ENCODE measurements at places on chromosomes 6 and 20.
A peak's percentile ranks its signal among the peaks of the same experiment; 100 is the strongest.

GRCh38 chr20:23094927-23095326 is 8.8 kb upstream of the CD93 start:
- no peak for DNase-seq

- no peak for DNase-seq
Observed at GRCh38 chr6:13101985-13102384, 226.4 kb downstream of the TBC1D7 start.

GRCh38 chr20:53800883-53801604 is 207.4 kb upstream of the ZNF217 start:
- DNase-seq = no peak

DNA sequence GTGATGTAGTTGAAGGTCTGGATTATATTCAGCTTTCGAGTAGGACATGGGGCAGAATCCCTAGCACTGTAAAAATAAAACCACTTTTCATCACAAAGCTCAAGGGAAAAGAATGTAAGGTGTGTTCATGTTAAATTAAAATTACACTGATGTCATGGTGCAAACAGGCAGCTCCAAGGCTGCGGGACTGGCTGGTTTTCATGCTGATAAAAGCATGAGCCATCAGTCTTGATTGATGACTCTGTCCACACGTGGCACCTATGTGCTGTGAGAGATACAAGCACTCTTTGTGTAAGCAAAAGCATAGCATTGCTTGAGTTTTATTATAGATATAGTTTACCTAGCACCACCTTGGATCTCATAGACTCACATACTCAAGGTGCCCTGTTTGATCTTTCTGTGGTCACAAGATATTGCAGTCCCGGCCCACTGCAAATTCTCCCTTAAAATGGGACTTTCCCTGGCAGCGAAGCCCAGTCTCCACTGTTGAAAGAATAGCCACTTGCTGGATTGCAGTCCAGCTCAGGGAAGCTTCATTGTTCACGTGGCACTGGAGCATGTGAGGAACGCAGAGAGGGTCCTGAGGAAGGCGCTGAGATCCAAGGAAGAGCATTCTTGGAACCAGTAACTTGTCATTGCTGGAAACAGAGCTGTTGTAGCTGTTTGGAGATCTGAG is 90.6 kb downstream of the TIAM2 start:
- DNase-seq = no peak

GRCh38 chr6:77034161-77034560 is 429.1 kb downstream of the HTR1B start:
- DNase-seq = no peak

- no peak for DNase-seq
Observed at GRCh38 chr6:154554491-154554890, 44.0 kb upstream of the CNKSR3 start.

GRCh38 chr6:56400273-56400672 is 152.9 kb upstream of the COL21A1 start:
- DNase-seq = no peak

GRCh38 chr6:154606457-154606856 is 96.0 kb upstream of the CNKSR3 start:
- DNase-seq = peak; percentile 21

GRCh38 chr6:32995448-32995847 is 13.9 kb downstream of the HLA-DOA start:
- DNase-seq = no peak

GRCh38 chr20:20720158-20720557 is 7.7 kb upstream of the RALGAPA2 start:
- no peak for DNase-seq

DNA sequence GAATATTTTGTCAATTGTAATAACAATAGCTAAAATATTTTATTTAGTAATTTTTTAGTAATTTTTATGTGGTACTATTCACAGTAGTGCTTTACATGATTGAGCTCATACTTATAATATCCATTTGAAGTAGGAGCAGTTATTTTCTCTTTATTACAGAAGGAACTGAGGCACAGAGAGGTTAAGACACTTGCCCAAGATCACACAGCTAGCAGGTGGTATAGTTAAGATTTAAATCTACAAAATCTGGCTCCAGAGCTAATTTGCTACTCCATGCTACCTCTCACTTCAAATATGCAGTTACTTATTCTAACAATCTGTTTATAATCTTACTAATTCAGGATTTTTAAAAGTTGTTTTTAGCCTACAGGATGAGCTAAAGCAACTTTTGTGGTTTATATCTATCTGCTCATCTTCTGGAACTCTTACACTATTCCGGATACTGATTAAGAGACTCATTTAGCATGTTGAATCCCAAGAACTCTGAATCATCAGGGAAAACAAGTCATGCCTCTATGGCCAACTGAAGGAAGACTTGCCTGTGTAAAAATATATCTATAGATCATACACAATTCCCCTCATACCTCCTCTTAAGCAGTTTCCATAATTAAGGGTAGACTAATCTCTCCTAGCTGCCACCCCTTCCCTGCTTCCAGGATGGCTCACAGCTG is 324.2 kb downstream of the UBE3D start:
- DNase-seq = no peak

- no peak for DNase-seq
Observed at GRCh38 chr6:99136488-99136887, 188.7 kb upstream of the FBXL4 start.

- no peak for DNase-seq
Observed at GRCh38 chr6:90286884-90287488, 9.7 kb downstream of the BACH2 start.

- DNase-seq = no peak
Observed at GRCh38 chr20:22688485-22688884, 104.1 kb upstream of the FOXA2 start.

DNA sequence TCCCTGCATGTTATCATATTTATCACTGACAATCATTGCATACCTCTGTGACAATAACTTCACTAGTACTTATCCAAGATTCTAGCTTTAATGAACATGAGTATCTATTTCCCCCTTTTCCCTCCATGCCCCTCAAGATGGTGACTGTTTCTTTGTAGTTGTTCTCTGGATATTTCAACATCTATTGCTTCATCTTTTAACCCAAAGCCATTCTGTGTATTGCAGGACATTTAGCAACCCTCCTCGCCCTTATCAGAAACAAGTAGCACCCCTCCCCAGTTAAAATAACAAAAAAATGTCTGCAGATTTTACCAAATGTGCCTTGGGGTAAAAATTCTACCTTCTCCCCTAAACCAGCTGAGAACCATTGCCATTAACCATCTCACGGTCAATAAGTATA is 979.8 kb upstream of the MANEA start:
- DNase-seq = no peak

GRCh38 chr20:55153001-55153645 is 677.7 kb downstream of the DOK5 start:
- no peak for DNase-seq

DNA sequence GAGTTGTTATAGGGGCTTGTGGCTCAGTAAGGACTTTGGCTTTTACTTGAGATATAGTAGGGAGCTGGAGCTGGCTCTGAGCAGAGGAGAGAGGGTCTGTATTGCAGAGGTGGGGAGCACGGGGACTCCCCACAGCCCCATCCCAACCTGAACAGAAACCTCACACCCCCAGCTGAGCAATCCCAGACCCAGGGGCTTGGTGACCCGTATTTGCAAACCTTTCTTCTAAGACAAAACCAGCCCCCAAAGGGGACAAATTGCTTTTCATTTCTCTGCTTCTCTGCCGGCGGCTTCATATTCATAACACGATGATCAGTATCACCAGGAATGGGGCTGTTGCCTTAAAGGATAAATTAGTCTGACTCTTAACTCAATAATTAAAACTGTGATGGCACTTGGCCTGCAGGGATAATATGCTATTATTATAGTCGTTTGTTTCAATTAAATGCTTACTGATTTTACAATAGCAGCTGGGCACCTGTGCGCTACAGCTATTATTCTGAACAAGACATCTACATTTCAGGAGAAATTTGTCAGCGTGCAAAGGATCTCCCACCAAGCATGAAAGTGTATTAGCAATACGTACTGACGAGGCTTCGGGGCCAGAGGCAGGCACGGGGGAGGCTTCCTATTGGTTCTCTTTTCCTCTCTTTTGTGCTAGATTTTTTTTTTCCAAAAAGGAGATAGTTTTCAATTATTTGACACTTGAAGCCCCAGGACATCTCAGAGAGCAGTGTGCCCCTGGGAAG is 118.1 kb downstream of the TOX2 start:
- DNase-seq = no peak

DNA sequence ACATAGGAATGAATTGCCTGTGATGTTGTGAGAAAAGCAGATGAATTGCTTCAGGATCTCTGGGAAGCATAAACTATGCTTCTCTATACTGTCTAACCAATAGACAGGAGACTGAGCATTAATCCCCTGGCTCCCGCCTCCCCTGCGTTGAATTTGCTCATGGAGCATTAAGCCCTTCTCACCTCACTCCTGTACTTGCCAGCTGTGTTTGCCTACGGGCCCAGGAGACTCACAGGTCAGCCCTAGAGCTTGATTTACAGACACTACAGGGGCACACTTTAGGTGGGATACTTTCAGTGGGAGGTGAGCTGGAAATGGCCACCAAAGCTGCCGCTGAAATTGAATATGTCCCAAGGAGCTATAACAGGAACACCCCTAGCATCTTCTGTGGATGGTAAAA is 418.7 kb downstream of the CBLN4 start:
- no peak for DNase-seq

DNA sequence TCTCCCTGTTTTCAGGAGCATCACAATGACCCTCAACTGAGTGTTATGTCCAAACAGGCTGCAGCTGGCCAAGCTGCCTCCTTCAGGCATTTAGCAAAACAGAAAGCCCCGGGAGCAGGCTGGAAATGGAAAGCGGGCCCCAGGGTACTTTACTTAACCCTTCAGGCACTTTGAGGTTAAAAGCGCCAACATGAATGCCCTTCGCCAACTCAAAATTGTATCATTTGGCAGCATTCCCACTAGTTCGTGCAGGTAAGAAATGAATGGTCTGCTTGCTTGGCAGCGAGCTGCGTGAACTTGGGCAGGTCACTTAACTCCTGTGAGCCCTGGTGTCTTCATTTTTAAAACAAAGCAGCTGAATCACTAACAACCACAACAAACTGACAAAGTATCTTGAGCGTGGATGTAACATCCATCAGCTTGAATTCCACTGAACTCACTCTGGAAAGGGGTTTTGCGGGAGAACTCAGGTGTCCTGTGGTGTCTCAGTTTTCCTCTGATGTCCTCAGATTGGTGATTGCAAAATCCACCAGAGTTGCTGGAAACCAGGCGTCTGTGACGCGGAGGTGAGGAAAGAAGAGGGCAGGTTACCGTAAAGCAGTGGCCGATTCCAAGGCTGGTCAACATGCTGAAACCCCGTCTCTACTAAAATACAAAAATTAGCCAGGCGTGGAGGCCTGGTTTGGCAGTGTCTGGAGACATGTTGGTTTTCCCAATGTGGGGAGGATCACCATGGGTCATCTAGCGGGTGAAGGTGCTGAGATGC is 118.8 kb upstream of the ZNF217 start:
- DNase-seq = no peak

DNA sequence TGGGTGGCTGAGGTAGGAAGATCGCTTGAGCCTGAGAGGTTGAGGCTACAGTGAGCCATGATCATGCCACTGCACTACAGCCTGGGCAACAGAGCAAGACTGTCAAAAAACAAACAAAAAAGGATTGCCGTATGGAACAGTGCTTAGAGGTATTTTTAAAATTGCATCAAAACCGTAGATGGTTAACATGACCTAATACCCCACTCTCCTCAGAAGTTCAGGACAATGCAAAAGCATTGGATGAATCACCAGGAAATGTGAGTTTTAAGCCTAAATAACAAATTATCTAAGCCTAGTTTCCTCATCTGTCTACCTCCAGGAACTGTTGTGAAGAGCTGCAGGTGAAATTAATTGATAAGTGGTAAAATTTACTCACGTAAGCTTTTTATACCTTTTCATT is 123.8 kb upstream of the ID4 start:
- no peak for DNase-seq

DNA sequence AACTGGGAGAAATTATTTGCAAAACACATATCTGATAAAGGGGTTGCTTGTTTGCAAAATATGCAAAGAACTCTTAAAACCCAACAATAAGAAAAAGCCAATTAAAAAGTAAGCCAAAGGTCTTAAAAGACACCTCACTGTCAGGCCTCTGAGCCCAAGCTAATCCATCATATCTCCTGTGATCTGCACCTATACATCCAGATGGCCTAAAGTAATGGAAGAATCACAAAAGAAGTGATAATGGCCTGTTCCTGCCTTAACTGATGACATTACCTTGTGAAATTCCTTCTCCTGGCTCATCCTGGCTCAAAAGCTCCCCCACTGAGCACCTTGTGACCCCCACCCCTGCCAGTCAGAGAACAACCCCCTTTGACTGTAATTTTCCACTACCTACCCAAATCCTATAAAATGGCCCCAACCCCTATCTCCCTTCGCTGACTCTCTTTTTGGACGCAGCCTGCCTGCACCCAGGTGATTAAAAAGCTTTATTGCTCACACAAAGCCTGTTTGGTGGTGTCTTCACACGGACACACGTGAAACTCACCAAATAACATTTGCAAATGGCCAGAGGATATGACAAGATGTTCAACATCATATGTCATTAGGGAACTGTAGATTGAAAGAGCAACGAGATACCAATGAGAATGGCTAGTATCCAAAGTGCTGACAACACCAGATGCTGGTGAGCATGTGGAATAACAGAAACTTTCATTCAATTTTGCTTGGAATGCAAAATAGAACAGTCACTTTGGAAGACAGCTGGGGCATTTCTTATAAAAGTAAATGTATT is 565.0 kb upstream of the ADGRB3 start:
- no peak for DNase-seq

GRCh38 chr20:43513931-43514647 is 6.6 kb downstream of the L3MBTL1 start:
- peak; percentile 46 for DNase-seq

DNA sequence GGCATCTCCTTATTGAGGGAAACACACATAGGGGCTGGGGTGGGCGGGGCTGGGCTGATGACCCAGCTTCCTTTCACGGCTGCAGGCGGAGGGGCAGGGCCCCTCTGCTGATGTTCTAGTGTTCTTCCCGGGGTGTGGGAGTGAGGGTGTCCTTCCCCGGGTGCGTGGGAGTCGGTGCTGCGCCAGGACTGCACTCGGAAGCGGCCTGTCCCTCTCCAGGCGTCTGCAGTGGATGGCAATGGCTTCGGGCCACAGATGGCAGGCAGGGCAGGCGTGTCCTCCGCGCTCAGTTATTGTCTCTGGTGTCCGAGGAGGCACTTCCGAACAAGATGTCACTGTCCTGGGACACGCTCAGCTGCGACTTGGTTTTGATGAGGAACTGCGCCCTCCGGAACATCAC is 19.2 kb downstream of the KCNG1 start:
- no peak for DNase-seq

DNA sequence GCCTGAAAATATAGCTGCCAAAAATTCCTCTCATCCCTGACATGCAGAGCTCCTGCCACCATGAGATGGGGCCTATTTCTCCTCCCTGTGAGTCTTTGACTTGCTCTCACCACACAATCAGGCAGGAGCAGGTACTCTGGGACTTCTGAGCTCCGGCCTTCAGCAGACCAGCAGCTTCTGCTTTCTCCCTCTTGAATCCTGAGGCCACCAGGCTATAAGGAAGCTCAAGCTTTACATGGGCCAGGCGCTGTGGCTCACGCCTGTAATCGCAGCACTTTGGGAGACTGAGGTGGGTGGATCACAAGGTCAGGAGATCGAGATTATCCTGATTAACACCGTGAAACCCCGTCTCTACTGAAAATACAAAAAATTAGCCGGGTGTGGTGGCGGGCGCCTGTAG is 238.7 kb upstream of the RREB1 start:
- no peak for DNase-seq

- DNase-seq = no peak
Observed at GRCh38 chr6:112437058-112437457, 89.9 kb downstream of the RFPL4B start.

- no peak for DNase-seq
Observed at GRCh38 chr6:163730246-163731210, 316.0 kb downstream of the QKI start.
